Brain pericyte (primary cell): ENCODE measurements at places on chromosomes 2 and 18.

DNA sequence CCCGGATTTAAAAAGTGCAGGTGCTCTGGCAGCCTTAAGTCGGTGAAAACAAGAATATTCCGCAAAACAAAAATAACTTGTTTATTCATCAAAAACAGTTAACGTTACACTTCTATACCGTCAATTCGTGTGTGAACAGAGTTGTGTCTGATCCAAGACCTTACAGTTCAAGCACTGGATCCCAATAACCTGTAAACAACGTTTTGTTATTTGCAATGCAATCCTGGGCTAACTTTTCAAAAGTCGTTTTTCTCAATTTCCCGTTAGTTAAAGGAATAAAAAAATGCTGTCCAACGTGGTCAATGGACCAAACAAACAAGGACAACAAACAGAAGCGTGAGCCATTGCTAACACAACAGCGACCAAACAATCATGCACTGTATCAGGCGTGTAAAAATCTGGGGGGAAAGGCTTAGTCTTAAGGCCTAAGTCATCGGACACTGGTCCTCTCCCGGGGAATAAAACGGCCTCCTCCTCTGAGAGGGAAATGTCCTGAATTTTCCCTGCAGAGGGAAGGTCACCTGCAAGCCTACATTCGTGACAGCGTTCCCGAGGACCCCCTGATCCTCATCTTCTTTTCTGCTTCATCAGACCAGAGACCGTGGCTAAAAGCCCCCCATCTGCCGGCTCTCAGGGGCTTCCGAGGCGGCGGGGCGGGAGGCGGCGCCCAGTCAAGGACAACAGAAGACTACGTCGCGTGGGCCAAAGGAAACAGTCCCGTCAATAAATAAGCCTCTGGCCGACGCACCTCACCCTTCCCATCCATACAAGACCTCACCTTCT, 490 bp downstream of the NDUFS1 start:
- no peak for DNase-seq

DNA sequence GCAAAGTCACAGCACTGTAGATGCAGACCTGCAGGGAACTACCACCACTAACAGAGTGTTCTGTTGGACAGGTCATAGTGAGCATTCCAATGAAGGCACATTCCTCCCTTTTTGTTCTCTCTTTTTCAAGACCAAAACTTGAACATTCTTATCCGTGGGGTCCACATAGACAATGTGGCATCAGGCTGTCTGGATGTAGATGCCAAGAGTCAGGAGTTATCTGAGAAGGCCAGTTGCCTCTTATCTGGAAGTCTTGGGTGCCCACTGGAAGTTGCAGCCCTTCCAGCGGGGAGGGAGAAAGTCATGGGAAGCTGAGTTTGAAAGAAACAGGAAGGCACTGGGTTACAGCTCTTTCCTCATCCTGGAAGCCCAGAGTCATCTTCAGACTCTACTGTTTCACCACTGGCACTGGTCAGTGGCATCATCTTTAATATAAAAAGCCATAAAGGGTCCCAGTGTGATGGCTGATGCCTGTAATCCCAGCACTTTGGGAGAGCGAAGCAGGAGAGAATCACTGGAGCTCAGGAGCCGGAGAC, 61.4 kb downstream of the FAM161A start:
- no peak for DNase-seq

DNA sequence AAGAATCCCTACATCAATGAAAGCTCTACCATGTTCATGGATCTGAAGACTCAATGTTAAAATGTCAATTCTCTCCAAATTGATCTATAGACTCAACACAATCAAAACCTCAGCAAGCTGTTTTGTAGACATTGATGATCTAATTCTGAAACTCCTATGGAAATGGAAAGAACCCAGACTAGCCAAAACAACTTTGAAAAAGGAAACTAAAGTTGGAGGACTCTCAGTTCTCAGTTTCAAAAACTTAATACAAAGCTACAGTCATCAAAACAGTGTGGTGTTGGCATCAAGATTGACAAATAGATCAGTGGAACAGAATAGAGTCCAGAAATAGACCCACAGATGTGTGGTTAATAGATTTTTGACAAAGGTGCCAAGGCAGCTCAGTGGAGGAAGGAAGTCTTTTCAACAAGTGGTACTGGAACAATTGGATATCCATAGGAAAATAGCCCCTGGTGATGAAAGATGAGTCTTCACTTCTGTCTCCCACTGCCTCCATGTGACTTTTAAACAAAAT, 30.4 kb downstream of the LBH start:
- no peak for DNase-seq

DNA sequence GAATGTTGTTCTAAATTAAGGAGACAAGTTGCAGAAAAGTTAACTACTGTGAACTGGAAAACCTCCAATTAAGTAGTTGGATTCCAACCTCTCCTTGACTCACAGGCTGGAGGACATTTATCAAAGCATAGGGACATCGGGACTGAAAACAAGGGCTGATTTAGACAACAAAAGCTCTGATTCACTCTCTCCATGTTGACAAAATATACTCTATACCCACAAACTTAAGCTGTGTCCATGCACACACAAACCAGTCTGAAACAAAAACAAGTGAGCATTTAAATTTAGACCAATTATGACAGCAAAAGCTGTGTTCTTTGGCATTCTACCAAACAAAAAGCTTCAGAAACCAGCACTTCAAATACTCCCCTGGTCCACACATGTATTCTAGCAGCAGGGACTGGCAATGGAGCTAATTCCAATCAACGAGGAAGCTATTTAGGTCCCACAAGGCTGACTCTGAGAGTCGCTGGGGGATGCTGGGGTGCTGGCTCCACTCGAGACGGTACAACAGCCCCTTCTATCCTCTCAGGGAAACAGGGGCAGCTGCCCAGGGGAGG, 71.4 kb downstream of the NXPH2 start:
- DNase-seq, result no peak

DNA sequence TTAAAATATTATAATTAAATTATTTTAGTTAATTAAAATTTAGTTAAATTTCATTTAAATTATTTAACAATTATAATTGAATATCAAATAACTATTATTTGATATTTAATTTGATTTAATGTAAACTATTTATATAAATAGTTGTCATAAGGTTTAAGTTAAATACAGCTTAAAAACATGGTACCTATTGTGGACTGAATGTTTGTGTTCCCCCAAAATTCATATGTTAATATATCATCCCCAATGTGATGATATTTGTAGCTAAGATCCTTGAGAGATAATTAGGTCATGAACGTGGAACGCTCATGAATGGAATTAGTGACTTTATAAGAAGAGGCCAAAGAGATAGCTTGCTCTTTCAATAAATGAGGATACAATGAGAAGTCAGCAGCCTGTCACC, 505.7 kb upstream of the LRATD1 start:
- no peak for DNase-seq

- no peak for DNase-seq
Observed at GRCh38 chr18:3689091-3689490, 239.1 kb downstream of the TGIF1 start.

DNA sequence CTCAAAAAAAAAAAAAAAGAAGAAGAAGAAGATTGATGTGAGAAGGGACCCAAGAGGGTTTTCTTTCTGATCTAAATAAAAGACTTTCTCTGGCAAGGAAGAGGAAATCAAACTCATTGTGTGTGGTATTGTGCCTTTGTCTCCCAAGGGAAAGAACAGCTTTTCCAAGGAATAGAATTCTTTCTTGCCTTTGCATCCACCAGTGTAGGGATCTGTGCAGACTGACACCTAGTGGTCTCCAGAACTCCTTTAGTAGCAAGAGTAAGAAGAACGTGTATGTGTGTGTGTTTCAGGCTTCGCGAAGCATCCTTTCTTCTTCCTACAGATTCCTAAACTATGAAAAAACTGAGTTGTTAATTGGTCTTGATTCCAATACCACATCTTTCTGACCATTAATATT, 33.5 kb upstream of the CRIM1 start:
- DNase-seq, result no peak

- DNase-seq, result no peak
Observed at GRCh38 chr2:73238149-73238548, 4.0 kb downstream of the CCT7 start.

- DNase-seq, result no peak
Observed at GRCh38 chr18:36392164-36392978, 94.9 kb downstream of the FHOD3 start.

DNA sequence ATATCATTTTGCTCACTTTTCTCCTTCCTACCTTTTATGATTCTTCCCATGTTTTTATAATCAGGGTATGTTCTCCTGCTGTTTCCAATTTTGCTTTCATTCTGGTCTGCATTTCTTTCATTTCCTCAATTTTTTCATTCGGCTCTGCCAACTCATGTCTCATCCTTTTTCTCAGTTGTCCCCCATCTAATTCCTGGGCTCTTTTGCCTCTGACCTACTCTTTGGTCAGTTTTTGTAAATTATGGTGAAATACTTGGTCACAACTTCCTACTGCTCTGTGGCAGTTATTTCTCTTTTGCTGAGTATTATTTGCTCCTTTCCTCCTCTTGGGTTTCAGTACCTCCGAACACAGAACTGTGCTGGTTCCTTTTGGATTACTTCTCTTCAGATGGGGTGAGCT, 27.5 kb downstream of the MYO7B start:
- no peak for DNase-seq

GRCh38 chr2:40164736-40165508, 287.0 kb downstream of the SLC8A1 start:
- DNase-seq, result no peak

DNA sequence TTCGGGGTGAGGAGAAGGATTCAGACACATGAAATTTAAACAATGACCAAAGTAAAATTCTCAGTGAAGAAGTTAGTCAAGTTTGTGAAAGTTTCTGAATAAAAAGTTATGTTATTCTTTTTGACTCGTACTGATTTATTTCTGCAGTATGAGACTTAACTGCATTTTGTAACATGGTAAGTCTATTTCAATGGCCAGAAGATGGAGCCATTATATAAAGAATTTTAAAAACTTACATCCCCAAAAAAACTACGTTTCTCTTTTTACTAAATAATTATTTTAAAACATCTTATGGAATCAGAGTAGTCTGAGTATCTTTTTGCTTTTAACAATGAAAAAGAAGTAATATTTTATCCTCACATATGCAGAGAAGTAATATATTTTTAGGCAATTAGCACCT, 51.4 kb upstream of the SCN1A start:
- DNase-seq, result no peak

DNA sequence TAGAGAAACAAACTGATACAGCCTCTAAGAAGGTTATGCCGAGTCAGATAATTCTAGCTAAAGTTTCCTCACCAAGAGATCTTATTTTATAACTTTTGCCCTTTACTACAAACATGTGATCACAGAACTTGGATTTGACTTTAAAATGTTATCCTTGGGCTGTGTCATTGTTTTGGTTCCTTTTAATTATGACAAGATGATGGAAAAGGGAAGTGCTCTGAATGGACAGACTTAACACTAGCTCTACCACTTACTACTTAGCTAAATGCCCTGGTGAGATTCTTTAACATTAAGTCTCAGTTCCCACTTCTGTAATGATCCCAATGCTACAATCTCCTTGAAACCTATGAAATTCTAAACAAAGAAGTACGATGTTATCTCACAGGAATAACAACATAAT, 69.9 kb downstream of the RTTN start:
- DNase-seq, result no peak

- no peak for DNase-seq
Observed at GRCh38 chr2:11552260-11552638, 18.4 kb downstream of the GREB1 start.

DNA sequence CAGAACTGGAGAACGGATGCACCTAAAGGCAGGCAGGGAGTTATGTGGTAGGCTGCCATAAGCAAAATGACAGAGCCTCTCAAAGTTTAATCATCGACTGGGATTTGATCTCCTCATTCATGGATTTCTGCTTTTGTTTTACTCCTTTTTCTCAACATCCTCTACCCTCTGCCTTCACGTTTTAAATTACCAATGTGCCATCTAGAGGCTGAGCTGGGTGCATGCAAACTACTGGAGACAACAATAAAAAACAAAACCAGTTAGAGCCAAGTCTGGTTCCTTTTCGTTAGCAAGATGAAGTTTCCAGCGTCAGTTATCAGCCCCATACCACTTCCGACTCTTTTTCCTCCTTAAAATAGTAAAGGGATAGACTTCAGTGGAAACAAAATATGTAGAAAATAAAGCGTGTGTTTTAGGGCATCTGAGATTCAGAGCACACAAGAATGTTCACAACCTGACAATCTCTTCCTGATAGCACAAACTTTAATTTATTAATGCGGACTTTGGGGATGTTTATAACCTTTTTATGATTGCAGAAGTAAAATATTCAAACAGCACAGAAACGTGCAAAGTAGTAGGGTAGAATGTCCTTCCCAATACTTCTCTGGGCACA, 117.0 kb downstream of the LAMA1 start:
- no peak for DNase-seq

GRCh38 chr18:69840001-69840400, 107.7 kb downstream of the CD226 start:
- DNase-seq, result no peak

- DNase-seq, result no peak
Observed at GRCh38 chr18:48133671-48134251, 203.3 kb upstream of the SMAD2 start.

GRCh38 chr2:36459725-36460137, 104.2 kb downstream of the CRIM1 start:
- no peak for DNase-seq

GRCh38 chr2:64487256-64488049, 33.5 kb downstream of the LGALSL start:
- DNase-seq, result no peak

- no peak for DNase-seq
Observed at GRCh38 chr2:116733699-116734098, 1080.8 kb upstream of the DDX18 start.

DNA sequence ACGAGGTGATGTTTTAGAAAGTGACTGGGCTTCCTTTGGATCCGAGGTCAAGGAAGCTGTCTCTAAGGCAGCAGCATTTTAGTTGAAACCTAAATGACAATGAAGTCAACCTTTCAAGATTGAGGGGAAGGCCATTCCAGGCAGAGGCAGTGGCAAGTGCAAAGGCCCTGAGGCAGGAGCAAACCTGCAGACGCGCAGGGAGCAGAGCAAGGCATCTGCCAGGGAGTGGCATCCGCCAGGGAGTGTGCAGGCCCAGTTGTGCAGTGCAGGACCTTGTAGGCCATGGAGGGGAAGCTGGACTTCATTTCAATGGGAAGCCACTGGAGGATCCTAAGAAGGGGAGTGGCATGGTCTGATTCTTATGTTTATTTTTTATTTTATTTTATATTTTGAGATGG, 154.7 kb upstream of the SIX3 start:
- DNase-seq, result no peak

DNA sequence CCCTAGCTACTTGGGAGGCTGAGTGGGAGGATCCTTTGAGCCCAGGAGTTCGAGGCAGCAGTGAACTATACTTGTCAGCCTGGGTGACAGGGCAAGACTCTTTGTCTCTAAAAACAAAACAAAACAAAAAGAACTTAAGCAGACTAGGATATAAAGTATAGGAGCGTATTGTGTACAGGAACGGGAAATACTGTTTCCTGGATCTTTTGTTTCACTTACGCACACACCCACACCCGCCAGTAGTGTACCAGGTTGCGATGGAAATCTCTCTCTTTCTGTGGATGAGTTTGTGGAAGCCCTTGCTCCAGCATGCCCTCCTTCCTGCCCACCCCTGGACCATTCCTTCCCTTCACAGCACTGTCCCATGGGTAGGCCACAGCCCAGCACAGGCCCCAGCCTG, 136.3 kb downstream of the RPIA start:
- DNase-seq, result no peak
